ENCODE measurements at places on chromosomes 2 and 18.

- DNase-seq: no peak
Observed at GRCh38 chr2:98026927-98027522, 31.3 kb upstream of the TMEM131 start.

- no peak for DNase-seq
Observed at GRCh38 chr2:118019821-118020220, 6.0 kb upstream of the CCDC93 start.

GRCh38 chr18:68177807-68178702 is 536.9 kb downstream of the TMX3 start:
- DNase-seq: no peak

- no peak for DNase-seq
Observed at GRCh38 chr2:85578243-85579180, 1.1 kb downstream of the VAMP8 start.

DNA sequence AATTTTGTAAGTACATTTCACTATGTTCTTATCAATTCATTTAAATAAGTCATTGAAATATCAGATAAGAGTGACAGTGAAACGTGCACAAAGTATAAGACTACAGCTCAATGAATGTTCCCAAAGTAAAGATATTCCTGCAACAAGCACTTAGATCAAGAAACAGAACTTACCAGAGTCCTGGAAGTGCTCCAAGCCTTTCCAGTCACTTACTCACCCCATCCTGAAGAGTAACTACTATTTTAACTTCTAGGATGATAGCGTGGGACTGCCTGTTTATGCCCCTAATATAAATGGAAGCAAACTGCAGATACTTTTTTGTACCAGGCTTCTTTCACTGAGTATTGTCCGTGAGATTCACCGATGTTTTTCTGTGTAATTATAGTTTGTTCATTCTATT is 768.9 kb downstream of the SLC4A3 start:
- DNase-seq: no peak

GRCh38 chr2:85439986-85440385 is 21.5 kb downstream of the SH2D6 start:
- no peak for DNase-seq

GRCh38 chr2:195612611-195613495 is 44.2 kb upstream of the SLC39A10 start:
- no peak for DNase-seq

DNA sequence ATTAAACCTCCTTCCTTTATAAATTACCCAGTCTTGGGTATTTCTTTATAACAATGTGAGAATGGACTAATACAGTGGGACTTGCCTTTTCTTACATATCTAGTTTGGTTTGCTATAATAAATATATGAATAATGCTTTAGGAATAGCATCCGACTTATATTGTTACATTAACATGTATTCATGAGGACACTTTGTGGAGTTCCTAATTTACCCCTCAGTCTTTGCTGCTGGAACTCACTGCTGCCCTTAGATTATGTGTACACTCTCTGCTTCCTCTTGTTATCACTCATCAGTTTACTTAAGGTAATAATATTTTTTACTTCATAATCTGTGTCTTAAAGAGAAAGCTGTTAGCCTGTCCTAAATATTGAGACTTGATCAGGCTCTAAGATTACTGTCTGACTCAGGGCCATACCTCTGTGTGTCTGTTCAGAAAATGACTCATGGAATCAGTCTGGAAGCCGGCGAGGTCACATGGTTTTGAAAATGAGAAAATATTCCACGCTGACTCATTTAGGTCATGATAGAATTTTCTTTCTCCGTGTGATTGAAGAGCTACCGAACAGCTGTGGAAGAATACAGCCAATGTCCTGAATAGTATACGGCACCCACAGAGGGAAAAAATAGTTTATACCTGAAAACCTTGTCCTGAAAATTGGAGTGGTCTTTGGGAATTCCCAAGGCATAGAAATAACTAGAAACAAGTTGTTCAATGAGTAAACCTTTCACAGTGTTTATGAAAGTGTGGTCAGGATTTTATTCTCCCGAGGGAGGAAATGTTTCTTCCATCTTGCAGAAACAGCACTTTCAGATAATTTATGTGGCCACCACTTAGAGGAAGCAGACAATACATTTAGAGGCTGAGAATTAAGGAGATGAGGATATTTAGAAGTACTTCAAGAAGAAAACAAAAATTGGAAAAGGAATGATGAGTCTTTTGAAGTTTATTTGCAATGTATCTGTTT is 156.4 kb downstream of the DSEL start:
- peak; percentile 5 for DNase-seq

- DNase-seq: no peak
Observed at GRCh38 chr18:45379903-45380302, 235.4 kb upstream of the SLC14A2 start.

DNA sequence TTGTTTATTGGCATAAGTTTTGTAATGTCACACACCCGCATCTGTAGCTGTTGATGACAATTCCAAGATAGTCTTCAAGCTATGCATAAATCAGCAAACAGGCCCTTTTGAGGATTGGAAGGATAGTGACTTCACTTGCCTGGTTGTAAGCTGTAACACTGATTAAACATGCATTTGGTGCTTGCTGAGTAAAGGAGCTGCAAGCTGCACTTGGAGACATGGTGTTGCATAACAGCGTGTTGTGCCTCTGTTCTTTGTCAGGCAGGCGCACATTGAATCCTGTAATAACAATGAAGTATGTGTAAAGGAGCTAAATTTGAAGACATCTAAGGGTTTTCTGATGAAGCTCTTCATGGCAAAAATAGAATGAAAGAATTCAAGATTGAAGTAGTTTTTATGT is 68.7 kb upstream of the TTC27 start:
- no peak for DNase-seq

GRCh38 chr2:239315308-239315707 is 85.5 kb downstream of the HDAC4 start:
- DNase-seq: no peak

DNA sequence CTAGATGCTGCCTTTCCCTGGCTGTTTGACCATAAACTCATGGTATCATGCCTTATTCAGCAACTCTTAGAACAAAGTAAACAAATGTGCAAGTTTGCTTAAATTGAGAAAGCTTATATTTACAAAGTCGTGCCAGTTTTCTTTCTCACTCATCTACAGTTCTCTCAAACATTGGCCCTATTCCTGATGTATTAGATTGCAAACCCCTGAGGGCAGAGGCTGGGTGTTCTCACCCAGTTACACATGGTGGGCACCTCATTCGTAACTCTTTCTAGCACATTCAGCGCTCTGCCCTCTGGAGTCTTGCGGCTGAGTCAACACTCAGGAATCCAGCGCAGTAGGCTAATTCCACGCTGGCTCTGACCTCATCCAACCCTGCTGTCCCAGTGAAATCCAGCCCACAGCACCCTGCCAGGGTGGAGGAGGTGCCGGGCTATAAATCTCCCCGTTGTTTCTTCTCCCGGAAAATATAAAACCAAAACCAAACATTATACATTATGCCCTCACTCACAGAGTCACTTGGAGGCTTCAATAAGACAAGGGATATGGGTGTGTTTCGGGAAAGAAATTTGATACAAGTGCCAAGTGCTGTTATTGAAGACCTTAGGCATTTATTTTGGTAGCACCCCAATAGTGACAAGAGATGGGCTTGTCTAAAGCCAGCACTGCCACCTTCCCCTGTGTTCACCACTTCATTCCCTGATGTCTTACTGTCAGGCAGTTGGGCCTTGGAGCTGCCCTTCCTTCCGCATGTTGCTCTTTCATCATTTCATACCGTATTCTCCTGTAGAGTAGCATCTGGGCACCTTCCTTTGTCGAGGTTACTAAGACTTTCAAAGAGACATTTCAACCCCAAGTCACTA is 287.4 kb downstream of the PRKCE start:
- no peak for DNase-seq

GRCh38 chr2:128469203-128469602 is 150.5 kb upstream of the HS6ST1 start:
- DNase-seq: no peak

GRCh38 chr2:85861180-85861579 is 27.6 kb downstream of the ST3GAL5 start:
- DNase-seq: no peak

- DNase-seq: no peak
Observed at GRCh38 chr18:58970943-58971790, 106.5 kb downstream of the ZNF532 start.

- DNase-seq: no peak
Observed at GRCh38 chr2:159695795-159696448, 16.4 kb upstream of the MARCHF7 start.

GRCh38 chr2:125160947-125161346 is 1135.9 kb downstream of the CNTNAP5 start:
- DNase-seq: no peak

DNA sequence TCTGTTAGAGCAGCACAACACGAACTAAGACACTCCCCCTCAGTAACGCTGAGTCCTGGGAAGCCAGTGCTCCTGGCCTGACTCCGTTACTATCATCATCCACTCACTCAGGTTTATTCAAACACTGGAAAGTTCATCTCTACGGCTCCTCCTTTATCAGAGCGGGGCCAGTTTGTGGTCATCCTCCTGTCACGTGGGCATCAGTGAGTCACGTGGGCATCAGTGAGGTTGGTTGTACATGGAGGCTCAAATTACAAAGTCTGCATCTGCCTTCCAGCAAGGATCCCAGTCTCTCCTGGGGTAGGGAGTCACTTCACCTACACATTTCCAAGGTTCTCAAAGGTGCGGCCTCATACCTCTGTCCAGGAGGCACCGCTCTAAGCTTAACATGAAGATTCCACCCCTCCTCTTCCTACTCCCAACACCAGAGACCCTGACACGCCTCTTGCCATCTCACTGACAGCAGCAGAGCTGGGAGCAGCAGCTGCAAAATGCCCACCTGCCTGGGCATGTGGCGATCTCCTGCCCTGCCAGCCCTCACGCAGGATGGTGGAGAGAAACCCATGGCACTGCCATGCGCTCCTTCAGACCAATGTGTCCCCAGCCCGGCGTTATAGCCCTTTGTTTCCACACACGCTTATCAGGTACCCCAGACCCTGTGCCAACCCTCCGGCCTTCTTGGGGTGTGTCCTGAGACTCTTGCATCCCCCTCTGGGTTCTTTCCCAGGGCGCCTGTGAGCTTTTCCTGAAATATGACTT is 99.2 kb upstream of the PTPRM start:
- DNase-seq: no peak

DNA sequence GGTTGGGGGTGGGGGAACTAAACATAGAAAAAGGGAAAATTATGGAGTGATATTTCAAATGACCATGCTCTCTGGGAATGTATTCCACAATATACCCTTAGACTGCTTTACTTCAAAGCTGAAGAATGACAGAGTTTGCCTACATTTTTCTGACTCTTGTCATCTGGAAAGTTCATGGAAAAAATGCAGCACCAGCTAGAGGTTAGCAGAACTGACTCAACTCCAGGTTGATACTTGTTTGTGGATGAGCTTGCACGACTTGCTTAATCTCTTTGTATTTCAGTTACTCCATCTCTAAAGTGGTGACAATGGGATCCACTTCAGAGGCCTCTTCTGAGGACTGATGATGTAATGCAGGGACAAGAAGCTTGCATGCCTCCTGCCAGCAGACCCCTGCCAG is 824.0 kb upstream of the ID2 start:
- no peak for DNase-seq

- DNase-seq: no peak
Observed at GRCh38 chr18:74508821-74509225, 12.7 kb downstream of the CNDP2 start.

GRCh38 chr2:65658881-65659280 is 226.5 kb upstream of the SPRED2 start:
- no peak for DNase-seq

DNA sequence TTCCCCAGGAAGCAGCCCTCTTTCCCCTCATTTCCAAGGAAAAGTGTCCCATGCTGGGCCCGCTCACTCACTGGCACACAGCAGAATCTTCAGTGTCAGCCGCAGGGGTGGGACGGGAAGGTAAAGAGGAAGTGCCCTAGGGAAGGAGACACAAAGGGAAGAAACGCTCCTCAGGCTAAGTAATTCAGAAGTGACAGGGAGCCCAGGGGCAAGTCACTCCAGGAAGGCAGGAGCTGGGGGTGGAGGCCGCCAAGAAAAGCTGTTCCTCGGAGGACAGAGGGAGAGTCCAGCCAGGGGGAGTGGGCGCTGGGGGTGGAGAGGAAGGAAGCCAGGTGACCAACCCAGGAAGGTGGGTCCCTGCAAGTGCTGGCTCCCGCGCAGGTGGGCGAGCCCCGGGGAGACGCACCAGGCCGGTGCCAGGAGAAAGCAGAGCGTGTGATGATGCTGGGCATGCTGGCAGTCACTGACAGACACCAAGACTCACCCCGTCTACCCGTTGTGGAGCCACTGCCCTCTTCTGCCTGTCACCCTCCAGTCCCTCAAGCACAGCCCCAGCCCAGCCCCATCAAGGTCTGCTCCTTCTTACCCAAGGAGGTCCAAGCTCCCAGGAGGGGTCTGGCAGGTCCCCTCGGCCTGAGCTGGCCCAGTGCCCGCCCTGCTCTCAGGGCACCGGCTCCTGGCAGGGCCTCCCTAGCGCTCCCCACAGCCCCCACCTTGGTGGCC is 21.7 kb downstream of the HDAC4 start:
- no peak for DNase-seq

- DNase-seq: no peak
Observed at GRCh38 chr18:27400001-27400400, 214.9 kb upstream of the CHST9 start.

DNA sequence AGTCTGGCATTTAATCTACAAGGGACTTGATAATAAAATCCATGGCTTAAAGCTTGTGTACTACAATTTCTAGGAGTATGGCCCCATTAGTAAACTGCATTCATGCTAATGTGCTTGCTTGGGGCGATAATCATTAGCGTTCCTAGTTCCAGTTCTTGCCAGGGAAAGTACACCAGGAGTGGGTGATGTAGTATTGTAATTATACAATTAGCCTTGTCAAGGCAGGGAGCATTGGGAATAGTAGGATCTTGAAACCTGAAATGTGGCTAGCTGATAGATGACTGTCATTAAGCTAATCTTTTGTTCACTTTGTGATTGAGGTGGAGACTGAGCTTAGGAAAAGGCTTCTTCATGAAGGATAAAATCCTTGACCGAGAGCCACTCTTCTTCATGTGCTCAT is 989.2 kb downstream of the CPS1 start:
- DNase-seq: no peak

DNA sequence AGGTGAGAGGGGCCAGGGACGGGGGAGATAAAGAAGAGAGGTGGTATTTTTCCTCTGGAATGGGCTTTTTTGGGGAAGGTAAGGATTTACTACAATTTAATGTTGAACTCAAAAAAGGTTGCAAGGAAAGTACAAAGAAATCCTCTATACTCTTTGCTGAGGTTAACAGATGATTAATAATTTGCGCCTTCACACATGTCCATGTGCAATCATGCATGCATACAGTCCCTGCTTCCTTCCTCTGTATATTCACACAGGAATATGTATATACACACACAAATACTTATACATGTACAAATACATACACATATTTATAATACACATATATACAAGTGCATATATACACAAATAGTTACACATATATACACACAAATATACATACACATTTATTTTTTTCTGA is 193.4 kb downstream of the NBAS start:
- no peak for DNase-seq

GRCh38 chr2:47888581-47889280 is 17.6 kb downstream of the FBXO11 start:
- DNase-seq: no peak

DNA sequence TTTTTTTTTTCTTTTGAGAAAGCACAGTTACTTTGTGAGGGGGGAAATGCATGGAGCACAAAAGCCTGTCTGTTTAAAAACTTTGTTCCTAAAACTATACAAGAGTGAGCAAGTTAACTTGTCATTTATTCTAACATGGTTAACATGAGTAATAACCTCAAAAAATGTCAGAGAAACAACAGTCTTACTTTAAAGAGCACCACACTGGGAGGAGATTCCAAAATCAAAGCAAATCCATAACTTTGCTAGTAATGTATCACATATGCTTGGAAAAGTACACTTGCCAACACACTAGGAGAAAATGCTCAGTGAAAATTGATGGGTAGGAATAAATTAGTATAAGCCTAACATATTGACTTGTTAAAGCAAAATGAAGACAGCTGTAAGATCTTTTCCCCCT is 157.1 kb downstream of the PRPF40A start:
- DNase-seq: no peak

Data from stimulated activated CD8-positive, alpha-beta memory T cell treated with anti-CD3 and anti-CD28 coated beads, Interleukin-4, amount 100 ng/mL, for 4 hours (primary cell).